ENCODE measurements at places on chromosomes 12 and 14.

GRCh38 chr14:43019826-43020225, 1413.2 kb downstream of the LRFN5 start:
- DNase-seq, result no peak

DNA sequence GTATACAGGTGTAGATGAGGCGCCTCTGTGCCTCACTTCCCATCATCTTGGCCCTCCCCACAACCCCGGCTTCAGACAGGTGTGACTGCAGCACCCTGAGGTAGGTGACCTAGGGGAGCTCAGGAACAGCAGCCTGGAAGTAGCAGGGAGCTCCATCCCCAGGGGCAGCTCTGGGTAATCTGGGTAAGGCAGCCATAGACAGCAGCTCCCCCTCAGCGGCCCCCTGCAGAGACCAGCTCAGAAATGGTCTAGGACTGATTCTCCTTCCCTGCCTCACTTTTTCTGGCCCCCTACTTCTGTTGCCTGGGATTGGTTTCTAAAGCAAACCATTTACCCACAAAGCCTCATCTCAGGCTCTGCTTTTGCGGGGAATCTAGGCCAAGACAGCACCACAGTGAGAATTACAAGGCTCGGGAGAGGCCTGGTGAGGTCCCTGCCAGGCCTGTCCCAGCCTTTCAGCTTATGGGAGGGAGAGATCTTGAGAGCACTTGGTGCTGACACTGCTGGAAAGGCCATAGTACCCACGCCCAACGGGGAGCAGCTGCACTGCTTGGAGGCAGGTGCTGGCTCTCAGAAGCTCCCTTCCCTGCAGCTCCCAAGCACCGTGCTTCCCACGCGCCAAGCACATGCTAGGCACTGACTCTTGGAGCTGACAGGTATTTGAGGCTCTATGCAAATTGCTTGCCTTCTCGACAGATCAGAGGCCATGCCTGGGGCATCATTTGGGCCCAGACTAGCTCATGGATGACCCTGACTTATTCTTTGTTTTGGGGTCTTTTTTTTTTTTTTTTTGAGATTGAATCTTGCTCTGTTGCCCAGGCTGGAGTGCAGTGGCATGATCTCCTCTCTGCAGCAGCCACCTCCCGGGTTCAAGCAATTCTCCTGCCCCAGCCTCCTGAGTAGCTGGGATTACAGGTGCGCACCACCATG, 45.1 kb upstream of the TRAF3 start:
- DNase-seq, result no peak

- no peak for DNase-seq
These were observed 3.7 kb upstream of the RNASE9 start for GRCh38 chr14:20564501-20564997.

GRCh38 chr12:105444653-105445102, 114.2 kb downstream of the C12orf75 start:
- DNase-seq, result no peak

GRCh38 chr14:86510491-86510890, 980.5 kb downstream of the FLRT2 start:
- no peak for DNase-seq

- no peak for DNase-seq
These were observed 224.4 kb downstream of the FBXL14 start for GRCh38 chr12:1369938-1370500.

DNA sequence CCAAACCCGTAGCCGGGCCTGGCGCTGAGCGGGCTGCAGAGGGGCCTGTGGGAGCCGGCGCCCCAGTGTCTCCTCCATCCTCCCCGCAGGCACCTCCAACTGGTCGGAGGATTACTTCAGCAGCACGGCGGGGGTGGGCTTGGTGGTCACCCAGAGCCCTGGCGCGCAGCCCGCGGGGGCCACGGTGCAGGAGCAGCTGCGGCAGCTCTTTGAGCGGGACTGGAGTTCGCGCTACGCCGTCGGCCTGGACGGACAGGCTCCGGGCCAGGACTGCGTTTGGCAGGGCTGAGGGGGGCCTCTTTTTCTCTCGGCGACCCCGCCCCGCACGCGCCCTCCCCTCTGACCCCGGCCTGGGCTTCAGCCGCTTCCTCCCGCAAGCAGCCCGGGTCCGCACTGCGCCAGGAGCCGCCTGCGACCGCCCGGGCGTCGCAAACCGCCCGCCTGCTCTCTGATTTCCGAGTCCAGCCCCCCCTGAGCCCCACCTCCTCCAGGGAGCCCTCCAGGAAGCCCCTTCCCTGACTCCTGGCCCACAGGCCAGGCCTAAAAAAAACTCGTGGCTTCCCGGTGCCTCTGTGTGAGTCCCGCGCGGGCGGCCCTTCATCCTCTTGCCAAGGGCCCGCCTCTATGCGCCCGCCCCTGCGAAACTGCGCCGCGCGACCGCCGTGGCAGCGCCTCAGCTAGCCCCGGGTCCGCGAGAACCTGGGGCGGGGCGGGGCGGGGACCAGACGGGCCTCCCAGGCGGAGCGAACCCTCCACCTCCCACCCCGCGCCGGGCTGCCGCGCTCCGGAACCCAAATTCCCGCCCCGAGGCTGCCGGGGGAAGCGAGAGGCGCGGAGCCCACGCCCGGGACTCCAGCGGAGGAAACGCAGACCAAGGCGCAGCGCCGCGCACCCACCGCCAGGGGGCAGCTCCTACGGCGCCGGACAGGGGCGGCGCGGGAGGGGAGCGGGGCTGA, 8.3 kb downstream of the PLD4 start:
- peak; percentile 90 for DNase-seq

DNA sequence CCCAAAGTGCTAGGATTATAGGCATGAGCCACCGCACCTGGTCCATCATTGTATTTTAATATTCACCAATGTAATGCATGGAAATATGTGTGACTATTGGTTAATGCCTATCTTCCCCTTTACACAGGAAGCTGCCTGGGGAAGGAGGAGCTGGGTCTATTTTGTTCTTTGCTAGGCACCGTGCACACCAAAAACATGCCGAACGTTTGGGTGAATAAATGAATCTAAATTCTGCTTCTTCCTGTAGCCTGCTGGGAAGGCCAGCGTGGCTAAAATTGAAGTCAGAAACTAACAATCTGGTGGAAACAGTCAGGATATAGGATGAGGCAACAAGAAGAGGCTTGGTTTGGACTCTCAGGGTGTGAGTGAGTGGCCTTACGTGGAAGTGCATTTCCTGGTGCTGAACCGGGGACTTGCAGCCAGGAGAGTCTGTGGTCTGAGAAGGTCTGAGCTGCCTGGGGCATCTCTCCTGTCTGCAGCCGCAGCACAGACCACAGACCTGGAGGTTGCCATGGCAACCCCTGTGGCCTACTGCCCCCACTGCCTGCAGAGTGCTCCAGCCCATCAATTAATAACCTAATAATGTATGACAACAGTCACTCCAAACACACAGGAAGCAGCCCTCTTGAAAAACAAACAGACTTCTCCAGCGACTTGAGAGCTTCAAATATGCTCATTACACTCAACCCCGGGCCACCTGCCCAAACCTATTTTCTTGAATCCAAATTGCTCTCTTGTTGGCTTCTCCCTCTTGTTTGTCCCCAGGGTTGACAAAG, 5.5 kb upstream of the GPR68 start:
- no peak for DNase-seq

DNA sequence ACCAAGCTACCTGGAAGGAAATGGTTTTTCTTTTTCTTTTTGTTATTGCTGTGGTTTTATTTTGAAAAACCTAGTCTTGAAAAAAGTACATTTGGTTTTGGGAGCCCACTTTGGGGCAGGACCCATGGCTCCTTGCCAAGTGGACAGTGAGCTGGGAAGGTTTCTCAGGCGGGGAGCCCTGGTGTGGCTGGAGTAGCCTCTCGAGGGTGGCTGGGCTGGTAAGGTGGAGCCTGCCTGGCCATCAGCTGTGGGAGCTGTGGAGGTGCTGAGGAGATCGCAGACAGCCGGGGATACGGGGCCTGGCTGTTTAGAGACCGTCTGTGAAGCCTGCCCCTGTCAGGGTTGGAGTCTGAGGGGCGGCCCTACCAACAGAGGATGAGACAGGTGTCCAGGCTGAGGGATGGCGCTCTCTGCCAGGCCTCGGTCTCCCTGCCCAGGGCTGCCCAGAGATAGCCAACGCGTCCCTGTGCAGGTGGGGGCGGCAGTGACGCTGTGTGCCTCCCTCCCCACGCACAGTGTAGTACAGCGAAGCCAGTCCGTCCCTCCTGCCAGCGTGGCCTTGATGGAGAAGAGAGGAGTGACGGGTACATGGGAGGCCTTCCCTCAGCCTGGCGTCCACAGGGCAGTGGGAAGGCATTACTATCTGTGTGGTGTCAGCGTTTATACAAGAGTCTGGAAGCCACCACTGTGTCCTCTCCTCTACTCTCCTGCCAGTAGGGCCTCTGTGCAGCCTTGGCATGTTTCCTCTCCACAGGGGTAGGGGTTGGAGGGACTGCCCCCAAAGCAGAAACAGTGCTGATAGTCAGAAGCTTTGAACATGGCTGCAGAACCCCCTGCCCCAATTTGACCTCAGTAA, 5.9 kb downstream of the RIN3 start:
- DNase-seq, result no peak

- no peak for DNase-seq
These were observed 66.0 kb downstream of the BHLHE41 start for GRCh38 chr12:26058818-26059217.

GRCh38 chr12:122989874-122990419, 9.5 kb downstream of the ARL6IP4 start:
- DNase-seq, result no peak

DNA sequence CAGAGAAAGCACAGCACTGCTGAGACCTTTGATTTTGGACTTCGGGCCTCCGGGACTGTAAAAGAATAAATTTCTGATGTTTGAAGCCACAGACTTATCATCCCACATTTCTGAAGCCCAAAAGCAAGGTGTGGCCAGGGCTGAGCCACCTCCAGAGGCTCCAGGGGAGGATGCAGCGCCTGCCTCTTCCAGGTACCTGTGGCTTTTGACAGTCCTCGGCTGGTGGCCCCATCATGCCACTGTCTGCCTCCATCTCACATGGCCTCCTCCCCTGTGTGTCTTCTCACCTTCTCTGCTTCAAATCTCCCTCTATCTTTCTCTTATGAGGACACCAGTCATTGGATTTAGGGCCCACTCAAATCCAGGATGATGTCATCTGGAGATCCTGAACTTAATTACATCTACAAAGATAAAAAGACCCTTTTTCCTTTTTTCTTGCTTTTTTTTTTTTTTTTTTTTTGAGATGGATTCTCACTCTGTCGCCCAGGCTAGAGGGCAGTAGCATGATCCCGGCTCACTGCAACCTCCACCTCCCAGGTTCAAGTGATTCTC, 15.4 kb downstream of the GSC start:
- no peak for DNase-seq

GRCh38 chr12:133080026-133080367, 726 bp upstream of the ZNF140 start:
- DNase-seq, result peak; percentile 91

- DNase-seq, result peak; percentile 70
These were observed 372.8 kb downstream of the TMEM132D start for GRCh38 chr12:129530984-129531383.

DNA sequence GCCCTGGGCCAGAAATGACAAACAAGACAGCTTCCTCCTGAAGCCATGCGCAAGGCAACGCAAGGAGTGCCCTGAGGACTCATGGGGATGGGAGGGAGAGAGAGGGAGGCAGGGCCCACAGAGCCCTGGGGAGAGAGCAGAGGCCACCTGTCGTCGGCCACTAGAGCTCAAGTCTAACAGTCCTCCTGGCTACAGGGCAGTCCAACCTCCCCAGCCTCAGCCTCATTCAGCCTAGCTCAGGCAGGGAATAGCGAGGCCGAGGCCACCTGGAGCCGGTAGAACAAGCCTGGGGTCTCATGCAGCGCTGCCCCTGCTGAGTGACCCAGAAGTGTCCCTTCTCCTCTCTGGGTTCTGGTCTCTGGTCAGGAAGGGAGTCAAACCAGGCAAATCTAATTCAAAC, 69.5 kb downstream of the BCL11B start:
- DNase-seq, result no peak

DNA sequence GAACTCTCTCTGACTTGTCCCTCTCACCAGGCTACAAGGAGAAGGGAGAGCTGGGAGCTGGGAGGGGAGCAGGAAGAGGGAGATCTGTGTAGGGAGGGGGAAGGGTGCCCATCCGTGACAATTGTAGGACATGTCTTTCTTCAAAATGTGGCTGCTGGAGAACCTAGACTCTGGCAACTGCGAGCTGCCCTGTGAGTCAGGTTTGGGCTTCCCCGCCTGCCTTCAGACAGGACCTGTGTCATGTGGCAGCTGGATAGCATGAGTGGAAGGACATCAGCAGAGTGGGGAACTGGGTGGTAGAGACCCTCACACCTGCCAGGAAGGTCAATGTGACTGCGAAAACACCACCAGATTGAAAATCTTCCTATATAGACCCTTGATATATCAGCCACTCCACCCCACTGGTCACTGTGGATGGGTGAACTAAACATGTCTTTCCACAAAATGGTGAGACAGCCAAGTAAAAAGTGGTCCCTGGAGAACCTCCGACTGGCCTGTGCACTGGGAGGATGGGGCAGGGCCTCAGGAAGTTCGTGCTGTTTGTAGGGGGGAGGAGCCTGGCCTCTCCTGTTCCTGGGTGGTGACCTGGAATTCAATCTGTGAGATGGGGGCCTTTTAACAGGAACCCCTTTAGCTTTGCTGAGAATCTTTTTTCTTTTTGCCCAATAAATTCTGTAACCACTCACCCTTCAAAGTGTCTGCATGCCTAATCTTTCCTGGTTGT, 62.2 kb upstream of the CAPRIN2 start:
- DNase-seq, result no peak

GRCh38 chr14:95601650-95602049, 66.8 kb downstream of the GLRX5 start:
- no peak for DNase-seq

DNA sequence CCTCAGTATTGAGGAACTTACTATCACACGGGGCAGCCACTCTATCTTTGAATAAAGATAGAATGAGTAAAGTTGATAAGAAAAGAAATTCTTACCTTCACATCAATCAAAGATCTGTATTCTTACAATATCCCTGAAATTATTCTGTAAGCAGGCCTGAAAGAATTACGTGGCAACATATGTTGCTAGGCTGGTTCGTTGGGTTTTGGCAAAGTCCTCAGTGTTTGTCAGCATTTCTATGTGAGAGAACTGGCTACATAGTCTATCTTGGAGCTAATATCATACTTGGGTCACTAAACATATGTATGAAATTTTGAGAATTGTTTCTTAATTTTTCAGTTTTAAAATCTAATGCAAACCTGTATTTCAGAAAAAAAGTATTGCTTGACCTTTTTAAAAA, 412.2 kb upstream of the GARIN6 start:
- DNase-seq, result no peak

GRCh38 chr12:122721057-122721545, 4.5 kb upstream of the HCAR3 start:
- DNase-seq, result no peak

GRCh38 chr14:20551606-20552005, 9.2 kb downstream of the RNASE9 start:
- DNase-seq, result no peak

- no peak for DNase-seq
These were observed 4.5 kb downstream of the SELPLG start for GRCh38 chr12:108629151-108629550.

Data from urothelium cell line (cell line).